ENCODE measurements at places on chromosomes 13 and 19.

GRCh38 chr19:56170261-56170660 lies 5.5 kb upstream of the GALP start:
- no peak for DNase-seq

DNA sequence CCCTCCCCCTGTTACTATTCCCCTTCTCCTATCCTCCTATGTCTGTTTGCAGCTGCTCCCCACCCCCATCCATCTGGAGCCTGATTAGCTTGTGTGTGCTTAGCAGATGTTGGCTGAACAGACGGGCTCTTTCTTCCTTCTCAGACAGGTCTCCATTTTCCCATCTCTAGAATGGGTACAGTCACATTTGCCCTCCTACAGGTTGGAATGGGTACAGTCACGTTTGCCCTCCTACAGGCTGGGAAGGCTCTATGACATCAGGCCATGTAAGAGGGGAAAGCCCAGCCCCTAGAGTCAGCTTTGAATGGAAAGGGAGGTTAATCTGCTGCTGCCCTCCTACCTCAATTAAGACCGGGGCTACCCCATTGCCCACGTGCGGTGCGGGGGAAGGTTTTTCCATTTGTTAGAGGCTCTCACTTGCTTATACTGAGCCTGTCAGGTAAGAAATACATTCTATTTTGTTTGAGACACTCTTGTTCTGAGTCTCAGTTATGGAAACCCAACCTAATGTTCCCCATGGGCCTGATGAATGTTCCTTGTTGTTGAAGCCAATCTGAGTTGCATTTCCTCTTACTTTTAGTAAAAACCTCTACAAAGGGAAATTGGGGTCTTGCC lies 2.2 kb upstream of the CLEC17A start:
- no peak for DNase-seq

DNA sequence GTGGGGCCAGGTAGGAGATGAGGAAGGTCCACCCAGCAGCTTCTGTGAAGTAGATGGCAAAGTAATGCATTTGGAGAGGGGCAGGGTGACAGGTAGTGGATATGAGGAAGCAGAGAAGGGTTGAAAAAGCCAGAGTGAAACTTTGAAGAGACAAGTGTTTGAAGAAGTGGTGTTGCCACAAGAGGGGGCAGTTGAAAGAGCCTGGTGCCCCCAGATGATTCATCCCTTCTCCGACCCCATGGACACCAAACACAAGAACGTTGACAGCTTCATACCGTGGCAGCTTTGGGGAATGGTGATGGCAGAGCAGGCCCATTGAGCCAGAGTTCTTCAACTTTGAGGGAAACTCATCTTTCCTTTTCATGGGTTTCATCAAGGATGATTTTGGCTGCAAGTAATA lies 19.9 kb downstream of the IFNL3 start:
- no peak for DNase-seq

GRCh38 chr13:112453207-112453829 lies 77.2 kb downstream of the SPACA7 start:
- no peak for DNase-seq

- no peak for DNase-seq
Observed at GRCh38 chr19:50030937-50031336, 5.1 kb downstream of the ZNF473 start.

DNA sequence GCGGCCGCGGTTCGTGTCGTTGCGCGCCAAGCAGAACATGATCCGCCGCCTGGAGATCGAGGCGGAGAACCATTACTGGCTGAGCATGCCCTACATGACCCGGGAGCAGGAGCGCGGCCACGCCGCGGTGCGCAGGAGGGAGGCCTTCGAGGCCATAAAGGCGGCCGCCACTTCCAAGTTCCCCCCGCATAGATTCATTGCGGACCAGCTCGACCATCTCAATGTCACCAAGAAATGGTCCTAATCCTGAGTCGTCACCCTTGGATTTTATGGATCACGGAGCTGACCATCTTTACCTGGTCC lies 475 bp downstream of the MRPL57 start:
- peak; percentile 31 for DNase-seq

GRCh38 chr13:44719857-44720671 lies 143.9 kb upstream of the TSC22D1 start:
- DNase-seq: no peak

GRCh38 chr13:40061466-40062450 lies 406.3 kb downstream of the COG6 start:
- peak; percentile 15 for DNase-seq

DNA sequence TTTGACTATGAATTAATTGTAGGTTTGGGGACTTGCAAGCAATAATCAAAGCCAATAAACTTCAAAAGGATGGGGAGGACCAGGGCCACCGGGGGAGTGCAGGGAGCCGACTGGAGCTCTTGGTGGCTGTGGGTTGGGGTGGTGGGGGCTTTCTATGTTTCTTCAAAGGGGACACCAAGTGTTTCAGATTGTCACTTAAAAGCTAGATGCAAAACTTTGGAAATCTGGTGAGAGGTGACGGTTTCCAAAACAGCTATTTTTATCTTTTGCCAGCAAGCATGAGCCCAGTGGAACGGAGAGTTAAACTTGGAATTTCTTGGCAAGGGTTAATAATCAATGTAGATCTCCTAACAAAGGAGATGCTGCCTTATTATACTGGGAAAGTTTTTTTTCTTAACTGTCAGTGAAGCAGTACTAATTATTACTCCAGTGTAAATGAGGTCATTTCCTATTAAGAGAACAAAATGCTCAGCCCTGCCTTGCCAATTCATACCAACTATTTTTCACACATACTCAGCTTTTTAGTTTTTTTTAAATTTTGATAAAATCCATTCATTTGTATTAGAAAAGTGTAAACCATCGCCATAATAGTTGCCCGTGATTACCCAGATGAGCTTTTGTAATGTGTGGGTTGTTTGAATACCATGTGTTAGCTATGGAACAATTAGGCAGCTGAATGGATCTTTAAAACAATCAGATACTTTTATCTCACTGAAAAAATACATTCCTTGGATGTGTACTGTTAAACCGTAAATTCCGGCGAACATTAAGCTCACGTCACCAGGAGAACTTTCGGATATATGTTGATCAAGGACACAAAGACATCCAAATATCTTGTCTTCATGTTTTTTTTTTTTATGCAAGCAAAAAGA lies 95.9 kb upstream of the ZNF536 start:
- no peak for DNase-seq

DNA sequence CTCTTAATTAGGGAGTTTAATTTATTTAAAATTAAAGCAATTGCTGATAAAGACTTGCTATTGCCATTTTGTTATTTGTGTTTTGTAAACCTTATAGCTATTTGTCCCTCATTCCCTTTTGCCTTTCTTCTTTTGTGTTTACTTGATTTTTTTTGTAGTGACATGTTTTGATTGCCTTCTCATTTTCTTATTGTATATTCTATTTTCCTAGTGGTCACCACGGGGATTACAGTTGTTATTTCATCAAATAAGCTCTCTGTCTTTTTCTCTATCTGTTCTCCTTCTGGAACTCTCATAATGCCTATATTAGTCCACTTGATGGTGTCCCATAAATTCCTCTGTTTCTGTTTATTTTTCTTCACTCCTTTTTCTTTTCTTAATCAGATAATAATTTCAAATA lies 64.4 kb upstream of the FRY start:
- no peak for DNase-seq

DNA sequence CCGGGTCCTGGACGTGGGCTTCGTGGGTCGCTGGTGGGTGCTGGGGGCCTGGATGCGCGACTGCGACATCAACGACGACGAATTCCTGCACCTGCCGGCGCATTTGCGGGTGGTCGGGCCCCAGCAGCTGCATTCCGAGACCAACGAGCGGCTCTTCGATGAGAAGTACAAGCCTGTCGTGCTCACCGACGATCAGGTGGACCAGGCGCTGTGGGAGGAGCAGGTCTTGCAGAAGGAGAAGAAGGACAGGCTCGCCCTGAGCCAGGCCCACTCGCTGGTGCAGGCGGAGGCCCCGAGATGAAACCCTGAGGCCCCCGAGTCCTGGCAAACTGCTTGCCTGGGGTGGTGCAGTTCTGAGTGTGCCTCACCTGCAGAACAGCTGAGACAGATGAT lies 787 bp downstream of the TIMM29 start:
- DNase-seq: no peak

DNA sequence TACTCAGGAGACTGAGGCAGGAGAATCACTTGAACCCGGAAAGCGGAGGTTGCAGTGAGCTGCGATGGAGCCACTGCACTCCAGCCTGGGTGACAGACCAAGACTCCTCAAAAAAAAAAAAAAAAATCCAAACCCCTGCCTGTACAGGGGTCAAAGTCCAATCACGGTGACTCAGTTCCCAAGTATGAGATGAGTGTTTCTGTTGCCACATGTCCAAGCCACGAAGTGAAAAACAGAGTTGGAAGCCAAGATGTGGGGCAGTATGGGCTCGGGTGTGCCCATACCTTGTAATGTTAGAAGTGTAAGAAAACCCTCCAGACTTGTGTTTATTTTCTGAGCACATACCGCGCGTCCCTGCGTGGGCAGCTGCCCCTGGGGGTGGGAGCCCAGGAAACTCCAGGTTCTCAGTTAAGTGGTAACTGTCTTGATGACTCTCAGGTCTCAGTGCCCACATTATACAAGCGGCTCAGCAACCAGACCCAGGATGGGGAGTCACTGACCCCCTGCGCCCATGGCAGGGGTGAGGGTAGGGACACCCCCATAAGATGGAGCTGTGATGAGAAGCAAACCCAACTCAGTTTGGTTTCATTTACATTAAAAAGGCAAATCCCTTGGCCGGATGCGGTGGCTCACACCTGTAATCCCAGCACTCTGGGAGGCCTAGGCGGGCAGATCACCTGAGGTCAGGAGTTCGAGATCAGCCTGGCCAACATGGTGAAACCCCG lies 1.2 kb upstream of the GPX4 start:
- DNase-seq: no peak

DNA sequence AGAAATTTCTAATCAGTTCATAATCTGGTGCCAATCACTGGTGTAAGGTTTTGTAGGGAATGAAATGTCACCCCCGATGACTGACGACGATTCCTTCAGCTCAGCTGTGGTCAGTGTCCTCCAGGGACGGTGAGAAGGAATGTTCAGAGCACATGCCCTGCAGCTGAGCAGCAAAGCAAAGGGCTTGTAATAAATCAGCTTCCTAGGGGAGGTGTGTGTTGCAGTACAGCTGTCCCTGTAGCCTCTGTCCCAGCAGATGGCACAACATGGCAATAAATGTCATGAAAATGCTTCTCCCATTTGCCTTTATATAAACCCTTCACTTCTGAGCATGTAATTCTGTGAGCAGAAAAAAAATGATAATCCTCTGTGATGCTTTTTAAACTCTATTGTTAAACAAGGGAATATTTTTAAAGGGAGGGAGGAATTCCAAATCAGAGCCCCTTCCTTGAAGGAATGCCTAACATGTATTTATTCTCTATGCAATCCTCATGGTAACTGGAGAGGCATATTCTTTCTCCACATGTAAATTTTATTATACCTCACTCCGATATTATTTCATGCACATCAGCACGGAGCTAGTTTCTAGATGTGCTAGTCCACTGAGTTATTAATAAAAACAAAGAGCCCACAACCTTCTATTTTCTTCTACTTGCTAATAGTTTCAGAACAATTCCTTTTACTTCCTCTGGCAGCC lies 102.5 kb downstream of the FAM216B start:
- DNase-seq: peak; percentile 38

- no peak for DNase-seq
Observed at GRCh38 chr13:31717583-31717982, 21.7 kb upstream of the RXFP2 start.

DNA sequence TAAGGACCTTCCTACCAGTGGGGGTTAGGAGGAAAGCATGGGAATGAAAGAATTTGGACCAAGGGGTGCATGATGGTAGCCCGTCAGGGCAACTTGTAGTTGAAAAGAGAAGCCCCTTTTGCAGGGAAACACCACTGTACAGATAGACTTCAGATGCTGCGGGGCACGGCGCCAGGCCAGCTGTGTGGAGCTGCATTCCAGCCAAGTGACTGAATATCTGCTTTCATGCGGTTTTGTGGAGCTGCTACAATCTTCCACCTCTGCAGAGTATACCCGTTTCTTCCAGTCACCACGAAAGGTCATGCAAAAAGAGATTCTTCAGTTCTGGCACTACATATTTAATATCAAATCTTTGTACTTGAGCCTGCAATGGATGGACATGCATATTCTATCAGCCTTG lies 104.7 kb downstream of the RGCC start:
- DNase-seq: no peak

GRCh38 chr19:2532252-2533071 lies 56.5 kb downstream of the GADD45B start:
- DNase-seq: no peak

- DNase-seq: no peak
Observed at GRCh38 chr13:41842036-41842620, 118.8 kb downstream of the VWA8 start.

DNA sequence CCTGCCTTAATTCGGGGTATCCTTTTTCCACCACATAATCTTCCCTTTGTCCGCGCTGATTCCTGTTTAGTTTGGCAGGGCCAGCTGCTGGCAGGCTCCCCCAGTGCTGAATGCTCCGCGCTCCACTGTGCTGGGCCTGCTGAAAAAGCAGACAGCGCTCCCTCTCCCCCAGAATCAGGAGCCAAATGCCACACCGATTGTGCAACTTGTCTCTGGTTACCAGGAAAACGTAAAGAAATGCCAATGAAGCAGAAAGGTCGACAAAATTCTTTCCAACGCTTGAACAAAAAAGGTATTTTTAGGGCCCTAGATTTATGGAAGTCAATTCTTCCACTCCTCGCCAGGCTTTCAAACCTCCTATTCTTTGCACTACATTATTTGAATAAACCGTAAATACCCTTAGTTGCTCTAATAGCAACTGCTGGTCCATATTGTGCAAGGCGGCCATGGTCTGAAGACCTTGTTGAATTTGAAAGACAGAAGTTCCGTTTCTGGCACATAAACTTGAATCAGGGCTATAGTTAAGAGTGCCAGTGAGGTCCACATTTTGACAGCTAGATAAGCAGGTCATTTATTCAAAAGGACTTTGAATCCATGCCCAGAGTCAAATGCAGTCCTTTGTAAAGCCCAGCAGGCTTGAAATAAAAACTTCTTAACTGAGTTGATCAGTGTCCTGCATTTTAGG lies 206.7 kb upstream of the RFC3 start:
- no peak for DNase-seq

GRCh38 chr19:55087542-55087901 lies 11.9 kb downstream of the EPS8L1 start:
- DNase-seq: no peak

DNA sequence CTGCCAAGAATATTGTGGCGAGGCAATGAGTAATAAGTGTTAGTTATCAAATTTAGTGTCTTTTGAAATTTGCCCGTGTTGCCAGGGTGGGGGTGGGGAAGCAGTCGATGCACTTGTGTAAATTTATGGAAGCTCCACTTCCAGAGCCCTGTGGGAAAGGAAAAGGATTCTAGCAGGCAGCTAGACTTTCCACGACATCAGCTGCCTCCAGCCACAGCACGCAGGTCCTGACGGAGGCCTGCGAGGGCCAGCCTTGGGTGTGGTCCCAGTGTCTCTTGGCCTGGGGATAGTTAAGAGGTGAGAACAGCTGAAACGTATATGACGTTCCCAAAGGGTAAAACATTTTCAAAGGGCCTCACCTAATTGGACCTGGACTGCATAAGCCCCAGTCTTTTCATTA lies 433.0 kb downstream of the TSHZ3 start:
- DNase-seq: no peak

GRCh38 chr13:30884543-30884942 lies 21.5 kb upstream of the MEDAG start:
- DNase-seq: no peak
